ENCODE measurements at places on chromosomes 3 and 15.

- no peak for DNase-seq
Observed at GRCh38 chr3:37130984-37131859, 43.2 kb downstream of the LRRFIP2 start.

DNA sequence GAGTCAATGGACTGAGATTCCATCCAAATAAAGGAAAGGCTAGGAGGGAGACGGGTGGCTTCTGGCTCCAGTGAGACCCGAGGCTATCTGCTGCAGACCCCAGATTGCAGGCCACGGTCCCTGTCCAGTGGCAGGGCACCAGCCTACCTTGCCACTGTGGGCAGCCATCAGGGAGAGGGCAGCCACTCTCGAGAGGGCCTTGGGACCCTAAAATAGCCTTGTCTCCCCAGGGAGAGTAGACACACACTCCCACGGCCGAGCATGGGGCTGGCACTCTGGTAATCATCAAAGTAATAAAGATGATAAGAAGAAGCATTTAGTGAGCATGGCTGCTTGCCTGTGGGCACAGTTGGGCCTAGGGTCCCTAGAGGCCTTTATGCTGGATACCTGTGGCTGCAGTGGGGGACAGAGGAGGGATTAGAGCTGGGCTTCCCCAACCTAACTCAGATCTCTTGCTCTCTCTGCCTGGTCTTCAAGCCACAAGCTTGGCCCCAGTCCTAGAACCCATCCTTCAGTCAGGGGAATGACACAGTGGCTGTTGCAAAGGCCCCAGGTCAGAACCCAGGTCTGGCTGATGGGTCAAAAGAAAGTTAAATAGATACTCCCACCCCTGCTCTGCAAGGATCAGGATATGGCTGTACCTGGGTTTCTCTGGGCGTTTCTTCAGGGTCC, 9.2 kb upstream of the VIPR1 start:
- DNase-seq, result no peak

GRCh38 chr15:81851325-81851724, 194.5 kb downstream of the MEX3B start:
- DNase-seq, result no peak

- no peak for DNase-seq
Observed at GRCh38 chr3:61935814-61936213, 374.4 kb downstream of the PTPRG start.

- no peak for DNase-seq
Observed at GRCh38 chr15:64686130-64686735, 89.2 kb downstream of the RBPMS2 start.

GRCh38 chr3:152192050-152192449, 76.7 kb upstream of the MBNL1 start:
- DNase-seq, result no peak

- no peak for DNase-seq
Observed at GRCh38 chr15:33211176-33211808, 16.8 kb upstream of the FMN1 start.

DNA sequence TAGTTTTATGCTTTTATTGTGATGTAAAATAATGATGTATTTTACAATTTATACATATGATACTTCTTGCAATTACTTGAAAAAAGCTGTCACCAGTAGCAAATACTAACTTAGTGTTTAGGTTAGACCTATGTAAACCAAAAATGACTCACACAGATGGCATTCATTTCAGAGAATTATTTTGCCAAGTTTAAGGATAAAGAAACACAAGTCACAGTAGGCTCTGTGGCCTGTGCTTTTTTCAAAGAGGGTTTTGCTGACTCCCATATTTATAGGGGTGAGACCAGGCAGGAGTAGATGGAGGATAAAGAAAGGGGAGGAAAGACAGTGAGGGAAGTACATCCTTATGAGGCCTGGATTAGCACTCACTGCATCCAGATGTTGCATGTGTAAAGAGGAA, 356.6 kb upstream of the NPAP1 start:
- DNase-seq, result no peak

GRCh38 chr3:13234666-13235065, 161.4 kb upstream of the IQSEC1 start:
- DNase-seq, result no peak

- DNase-seq, result peak; percentile 57
Observed at GRCh38 chr3:39146611-39147591, 6.5 kb downstream of the CSRNP1 start.

- DNase-seq, result no peak
Observed at GRCh38 chr15:40443846-40444245, 3.1 kb downstream of the BAHD1 start.

DNA sequence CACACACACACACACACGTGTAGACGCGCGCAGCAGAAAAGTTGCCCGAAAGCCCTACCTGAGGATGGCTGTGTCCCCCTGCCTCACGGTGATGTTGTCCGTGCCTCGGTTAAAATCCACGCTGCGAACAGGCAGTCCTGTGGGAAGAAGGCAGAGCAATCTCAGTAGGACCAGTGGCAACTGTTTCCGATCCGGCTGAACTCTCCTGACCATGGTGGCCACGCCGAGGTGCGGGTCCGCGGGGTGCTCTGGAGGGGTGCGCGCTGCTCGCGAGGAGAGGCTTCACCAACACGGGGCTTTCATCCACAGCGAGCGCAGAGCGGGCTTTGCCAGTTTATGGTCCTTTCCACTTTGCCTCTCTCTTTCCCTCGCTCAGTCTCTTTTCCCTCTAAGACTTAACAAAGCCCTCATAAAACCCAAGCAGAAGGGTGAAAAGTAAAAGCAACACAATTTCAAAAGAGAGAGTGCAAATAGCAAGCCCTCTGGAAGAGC, 422 bp downstream of the LSAMP start:
- DNase-seq, result no peak

DNA sequence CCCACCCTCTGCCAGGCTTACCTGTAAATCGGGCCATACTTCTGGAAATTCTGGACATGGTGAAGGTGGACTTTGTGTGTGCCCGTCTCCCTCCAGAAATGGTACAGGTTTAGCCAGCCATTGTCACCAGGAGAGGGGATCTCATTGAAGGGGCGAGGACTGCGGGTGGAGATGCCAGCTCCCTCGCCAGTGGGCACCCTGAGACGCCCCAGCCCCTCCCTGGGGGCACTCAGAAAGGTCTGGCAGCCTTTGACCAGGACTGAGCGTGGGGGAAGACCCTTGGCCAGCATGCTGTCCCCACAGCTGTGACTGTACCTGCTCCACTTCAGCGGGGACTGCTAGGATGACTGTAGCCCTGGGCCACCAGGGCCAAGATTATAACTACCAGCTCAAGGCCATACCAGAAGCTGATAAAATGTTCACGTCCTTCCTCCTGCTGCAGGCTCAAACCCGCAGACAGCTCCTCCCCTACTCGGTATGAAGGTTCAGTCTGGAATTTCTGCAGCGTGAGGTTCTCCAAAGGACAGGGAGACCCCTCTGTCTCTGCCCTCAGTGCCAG, at the start of gene CYP11A1:
Gene CYP11A1 (minus strand): TSS at position 351 of the 559 bp plus-strand sequence. CDS start 61 bp downstream, at position 290.
- no peak for DNase-seq

GRCh38 chr3:139695007-139695406, 17.2 kb upstream of the NMNAT3 start:
- no peak for DNase-seq

GRCh38 chr15:89196994-89197393, 24.4 kb downstream of the RLBP1 start:
- no peak for DNase-seq

DNA sequence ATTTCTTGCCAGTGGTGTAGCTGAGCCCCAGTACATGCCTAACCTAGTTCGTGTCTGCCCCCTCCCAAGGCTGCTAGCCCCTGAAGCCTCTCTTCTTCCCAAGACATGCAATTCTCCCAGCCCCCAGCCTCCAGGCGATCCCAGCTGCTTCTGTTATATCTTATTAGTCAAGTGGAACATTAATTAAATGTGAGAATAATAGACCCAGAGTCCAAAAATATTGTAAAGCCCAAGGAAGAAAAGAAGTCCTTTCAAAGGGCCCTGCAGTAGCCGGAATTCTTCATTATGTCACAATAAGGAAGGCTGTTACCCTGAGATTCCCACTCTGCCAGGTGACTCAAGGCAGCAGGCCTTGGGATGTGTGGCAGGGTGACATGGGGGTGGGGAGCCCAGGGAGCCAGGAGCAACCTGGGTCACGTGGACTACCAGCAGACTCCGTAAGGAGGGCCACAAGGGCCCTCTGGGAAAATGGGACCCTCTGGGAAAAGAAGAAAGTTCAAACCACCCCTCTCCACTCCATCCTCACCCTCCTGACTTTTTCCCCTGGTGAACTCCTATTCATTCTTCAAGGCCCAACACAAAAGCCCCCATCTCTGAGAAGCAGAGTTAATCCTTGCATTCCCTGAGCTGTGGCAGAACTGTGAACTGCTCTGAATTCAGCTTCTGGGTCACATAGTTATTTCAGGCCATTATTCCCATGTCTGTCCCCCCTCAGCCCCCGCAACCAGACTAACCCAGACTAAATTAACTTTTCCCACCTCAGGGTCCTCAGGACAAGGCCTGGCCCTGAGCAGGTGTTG, 21.8 kb upstream of the TRH start:
- DNase-seq, result no peak

GRCh38 chr3:101784855-101785613, 6.0 kb downstream of the NXPE3 start:
- DNase-seq, result no peak

DNA sequence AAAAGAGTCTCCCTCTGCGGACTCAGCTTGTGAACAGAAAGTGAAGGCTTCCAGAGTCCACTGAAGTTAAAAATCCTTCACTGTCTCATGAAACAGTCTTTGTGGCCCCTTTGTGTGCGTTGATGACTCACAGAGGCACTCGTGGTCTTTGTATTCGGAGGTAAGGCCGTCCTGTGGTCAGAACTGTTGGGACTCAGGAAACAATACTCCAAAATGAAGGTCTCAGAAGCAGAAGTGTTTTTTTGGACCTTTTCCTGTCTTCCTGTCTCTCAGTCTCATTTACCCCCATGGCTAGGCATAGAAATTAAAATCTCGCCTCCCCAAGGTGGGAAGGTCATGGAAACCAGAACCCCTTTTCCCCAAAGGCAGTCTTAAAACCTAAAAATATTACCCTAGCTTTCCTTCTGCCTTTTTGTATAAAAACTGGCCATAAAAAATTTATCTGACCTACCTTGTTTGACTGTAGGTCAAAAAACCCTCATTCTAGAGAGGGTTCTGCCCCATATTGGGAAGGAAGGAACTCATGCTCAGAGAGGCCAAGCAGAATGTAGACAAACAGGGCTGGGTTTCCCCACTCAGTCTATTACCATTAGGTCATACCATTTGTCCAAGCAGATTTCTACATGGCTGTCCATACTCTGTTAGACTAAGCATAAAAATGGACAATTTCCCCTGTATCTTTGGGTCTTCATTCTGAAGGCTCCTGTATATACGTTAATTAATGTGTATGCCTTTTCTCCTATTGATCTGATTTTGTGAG, 19.1 kb upstream of the EPB42 start:
- no peak for DNase-seq

- no peak for DNase-seq
Observed at GRCh38 chr3:13666781-13667709, 118.1 kb downstream of the FBLN2 start.

DNA sequence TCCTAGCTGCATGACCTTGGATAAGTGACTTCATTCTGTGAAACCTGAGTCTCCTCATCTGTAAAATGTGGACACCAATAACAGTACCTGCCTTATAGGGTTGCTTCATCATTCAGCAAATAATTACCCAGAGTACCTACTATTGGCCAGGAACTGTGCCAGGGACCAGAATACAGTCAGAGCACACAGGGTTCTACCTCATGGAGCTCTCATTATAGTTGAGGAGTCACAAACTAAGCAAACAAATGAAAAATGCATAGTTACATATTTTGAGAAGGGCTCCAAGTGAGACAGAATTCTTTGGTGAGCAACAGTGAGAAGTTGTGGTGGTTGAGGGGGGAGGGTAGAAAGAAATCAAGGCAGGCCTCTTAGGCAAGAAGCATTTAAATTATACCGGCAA, 308.6 kb upstream of the WNT5A start:
- no peak for DNase-seq

DNA sequence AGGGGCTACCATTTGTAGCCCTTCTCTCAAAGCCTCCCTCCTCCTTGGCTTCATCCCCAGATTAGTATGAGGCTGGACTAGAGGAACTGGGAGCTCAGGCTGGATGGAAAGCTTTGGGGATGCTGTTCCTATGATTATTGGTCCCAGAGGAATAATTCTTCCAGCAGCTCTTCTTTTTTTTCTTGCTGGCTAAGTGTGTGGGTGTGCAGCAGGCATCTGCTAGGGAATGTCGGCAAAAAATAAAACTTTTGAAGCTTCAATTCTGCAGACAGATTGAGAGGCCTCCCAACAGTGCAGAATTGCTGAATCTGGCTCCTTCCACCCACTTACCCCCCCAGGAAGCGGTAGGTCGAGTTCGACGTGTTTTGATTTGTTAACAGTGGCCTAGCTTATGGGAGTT, 138.5 kb upstream of the ANKRD28 start:
- DNase-seq, result no peak

DNA sequence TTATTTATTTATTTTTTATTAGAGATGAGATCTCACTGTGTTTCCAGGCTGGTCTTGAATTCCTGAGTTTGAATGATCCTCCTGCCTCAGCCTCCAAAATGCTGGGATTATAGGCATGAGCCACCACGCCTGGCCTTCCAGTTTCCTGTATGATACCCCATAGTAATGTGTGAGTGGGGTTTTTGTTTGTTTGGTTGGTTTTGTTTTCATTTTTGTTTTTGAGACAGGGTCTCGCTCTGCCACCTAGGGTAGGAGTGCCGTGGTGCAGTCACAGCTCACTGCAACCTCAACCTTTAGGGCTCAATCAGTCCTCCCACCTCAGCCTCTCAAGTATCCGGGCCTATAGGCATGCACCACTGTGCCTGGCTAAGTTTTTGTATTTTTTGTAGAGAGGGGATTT, 30.9 kb downstream of the GOLM2 start:
- DNase-seq, result no peak

- no peak for DNase-seq
Observed at GRCh38 chr3:76668653-76669052, 371.2 kb upstream of the ROBO2 start.

GRCh38 chr15:80264031-80264430, 12.0 kb upstream of the CTXND1 start:
- DNase-seq, result no peak

DNA sequence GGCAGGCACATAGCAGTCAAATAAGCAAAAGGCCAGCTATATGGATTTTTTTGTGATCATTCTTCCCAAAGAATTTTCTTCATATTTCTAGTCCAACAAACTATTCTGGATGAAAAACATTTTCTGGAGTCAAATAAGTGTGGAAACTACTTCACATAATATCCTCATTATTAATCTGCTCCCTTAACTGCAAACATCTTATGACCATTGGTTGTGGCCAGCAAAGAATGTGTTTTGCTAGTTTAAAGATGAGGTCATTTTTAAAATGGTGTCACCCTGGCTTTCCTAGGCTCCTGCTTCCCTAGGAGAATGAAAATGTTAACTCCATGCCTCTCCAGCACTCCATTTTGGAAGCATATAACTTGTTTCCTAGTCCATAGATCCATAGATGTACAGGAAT, 118.8 kb downstream of the SST start:
- no peak for DNase-seq

GRCh38 chr3:111936191-111936841, 42.5 kb upstream of the ABHD10 start:
- DNase-seq, result no peak

All from stimulated activated CD4-positive, alpha-beta T cell treated with anti-CD3 and anti-CD28 coated beads, Interleukin-1b, Interleukin-23, amount 100 ng/mL, for 1 hour (primary cell).